ENCODE measurements at places on chromosomes 2 and 18.

- no peak for DNase-seq
Observed at GRCh38 chr2:168999668-169000213, 31.4 kb downstream of the ABCB11 start.

- no peak for DNase-seq
Observed at GRCh38 chr2:225293638-225294037, 105.9 kb upstream of the NYAP2 start.

- no peak for DNase-seq
Observed at GRCh38 chr18:44807766-44808165, 127.1 kb downstream of the SETBP1 start.

DNA sequence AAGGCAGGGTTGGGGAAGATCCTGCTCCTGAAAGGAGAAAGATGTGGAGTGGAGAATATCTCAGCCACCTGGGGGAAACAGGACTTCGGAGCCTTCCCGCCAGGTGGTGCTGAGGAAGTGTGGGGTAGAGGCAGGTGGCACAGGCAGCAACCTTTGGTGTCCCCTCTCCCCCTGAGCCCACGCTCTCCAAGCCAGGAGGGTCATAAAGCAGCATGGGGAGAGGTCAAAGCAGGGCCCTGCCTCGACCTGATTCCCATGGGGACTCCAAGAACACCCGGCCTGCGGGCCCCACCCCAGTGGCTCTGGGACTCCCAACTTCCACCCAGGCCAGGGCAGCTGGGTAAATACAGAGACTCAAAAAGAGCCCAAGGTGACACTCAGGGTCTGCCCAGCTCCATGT lies 54.3 kb upstream of the SLC66A3 start:
- DNase-seq, result no peak
